Stimulated activated CD8-positive, alpha-beta memory T cell treated with anti-CD3 and anti-CD28 coated beads, Interleukin-4, amount 100 ng/mL, for 1 hour (primary cell): ENCODE measurements at places on chromosomes 1 and 21.

GRCh38 chr1:86798608-86799291 lies 94.4 kb downstream of the SH3GLB1 start:
- no peak for DNase-seq

- DNase-seq: no peak
Observed at GRCh38 chr1:53295726-53296116, 32.1 kb downstream of the LRP8 start.

- no peak for DNase-seq
Observed at GRCh38 chr1:91821126-91821868, 64.7 kb downstream of the TGFBR3 start.

GRCh38 chr1:201381130-201381529 lies 3.6 kb upstream of the TNNT2 start:
- no peak for DNase-seq

- no peak for DNase-seq
Observed at GRCh38 chr1:168845140-168845539, 116.1 kb upstream of the DPT start.

DNA sequence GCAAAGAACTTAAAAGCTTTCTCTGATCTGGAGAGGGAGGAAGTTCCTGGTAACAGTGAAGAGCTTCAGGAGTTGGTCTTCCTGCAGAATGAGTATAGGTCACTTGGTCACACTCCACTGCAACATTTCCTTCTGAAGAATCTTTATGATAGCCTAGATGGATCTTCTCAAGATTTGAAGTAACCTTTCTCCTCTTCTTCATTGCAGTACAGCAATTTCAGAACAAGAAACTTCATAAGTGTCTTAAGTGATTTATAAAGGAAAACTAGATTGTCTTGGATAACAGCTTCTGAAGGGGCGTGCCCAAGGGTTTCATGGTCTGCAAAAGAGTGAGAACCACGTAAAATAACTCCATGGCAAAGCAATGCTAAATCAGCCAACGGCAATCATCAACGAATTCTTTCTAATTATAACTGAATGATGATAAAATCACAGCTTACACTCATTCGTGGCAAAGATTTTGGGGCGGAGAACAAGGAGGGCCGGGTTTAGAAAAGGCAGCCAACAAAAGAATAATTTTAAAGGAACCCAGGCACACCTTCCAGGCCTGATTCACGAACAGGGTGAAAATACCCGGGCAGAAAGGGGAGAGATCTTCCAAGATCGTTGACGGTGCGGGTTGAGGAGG lies 53.9 kb upstream of the ASPM start:
- no peak for DNase-seq

DNA sequence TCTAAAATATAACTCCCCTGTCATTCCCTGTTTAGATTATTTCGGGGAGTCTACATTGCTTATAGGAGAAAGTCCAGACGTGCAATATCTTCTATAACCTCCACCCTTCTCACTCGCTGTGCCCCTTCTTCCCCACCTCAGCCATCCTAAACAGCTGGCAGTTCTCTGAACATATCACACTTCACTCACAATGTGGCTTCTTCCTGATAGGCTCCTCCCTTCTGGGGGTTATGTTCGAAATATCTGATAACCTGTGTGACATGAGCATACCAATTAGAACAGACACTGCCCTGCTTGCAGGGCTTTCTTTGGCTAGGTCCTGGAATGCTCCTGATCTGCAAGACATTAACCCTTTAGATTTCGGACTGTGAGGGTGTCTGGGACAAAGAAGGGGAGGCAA lies 274.6 kb downstream of the NFIA start:
- DNase-seq: no peak

DNA sequence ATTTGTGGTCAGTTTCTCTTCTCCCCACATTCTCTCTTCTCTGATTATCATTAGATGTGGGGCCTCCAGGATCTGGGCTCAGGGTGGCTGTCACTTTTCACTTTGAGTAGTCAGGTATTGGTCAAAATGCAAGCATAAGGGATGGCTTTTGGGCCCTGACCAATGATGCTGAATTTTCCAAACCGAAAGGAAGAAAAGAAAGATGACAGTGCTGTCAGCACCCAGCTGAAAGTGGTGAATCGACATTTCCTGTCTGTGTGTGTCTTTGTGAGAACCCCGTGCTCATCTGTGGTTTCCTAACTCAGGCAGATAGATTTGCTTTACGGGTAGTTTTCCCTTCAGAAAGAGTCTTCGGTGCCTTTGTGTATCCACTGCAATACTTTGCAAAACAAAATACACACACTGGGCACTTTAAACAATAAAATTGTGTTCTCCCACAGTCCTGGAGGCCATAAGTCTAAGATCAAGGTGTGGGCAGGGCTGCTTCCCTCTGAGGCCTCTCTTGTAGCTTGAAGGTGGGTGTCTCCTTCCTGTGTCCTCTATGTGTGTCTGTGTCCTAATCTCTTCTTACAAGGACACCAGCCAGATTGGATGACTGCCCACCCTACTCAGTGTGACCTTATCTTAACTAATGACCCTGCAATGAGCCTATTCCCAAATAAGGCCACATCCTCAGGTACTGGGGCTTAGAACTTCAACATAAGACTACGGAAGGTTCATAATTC lies 274.8 kb upstream of the AJAP1 start:
- DNase-seq: no peak

DNA sequence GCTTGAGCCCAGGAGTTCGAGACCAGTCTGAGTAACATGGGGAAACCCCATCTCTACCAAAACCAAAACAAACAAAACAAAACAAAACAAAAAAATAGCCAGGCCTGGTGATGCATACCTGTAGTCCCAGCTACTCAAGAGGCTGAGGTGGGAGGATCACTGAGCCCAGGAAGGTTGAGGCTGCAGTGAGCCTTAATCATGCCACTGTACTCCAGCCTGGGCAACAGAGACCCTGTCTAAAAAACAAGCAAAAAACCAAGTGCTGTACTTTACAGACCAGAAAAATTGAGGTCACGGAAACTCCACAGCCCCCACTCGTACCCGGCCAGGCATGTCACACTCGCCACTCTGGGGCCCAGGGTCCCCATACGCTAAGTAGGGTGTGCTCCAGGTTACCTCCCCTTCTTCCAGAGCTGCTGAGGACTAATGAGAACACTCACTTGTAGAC lies 22.9 kb downstream of the ATP2B4 start:
- DNase-seq: no peak

DNA sequence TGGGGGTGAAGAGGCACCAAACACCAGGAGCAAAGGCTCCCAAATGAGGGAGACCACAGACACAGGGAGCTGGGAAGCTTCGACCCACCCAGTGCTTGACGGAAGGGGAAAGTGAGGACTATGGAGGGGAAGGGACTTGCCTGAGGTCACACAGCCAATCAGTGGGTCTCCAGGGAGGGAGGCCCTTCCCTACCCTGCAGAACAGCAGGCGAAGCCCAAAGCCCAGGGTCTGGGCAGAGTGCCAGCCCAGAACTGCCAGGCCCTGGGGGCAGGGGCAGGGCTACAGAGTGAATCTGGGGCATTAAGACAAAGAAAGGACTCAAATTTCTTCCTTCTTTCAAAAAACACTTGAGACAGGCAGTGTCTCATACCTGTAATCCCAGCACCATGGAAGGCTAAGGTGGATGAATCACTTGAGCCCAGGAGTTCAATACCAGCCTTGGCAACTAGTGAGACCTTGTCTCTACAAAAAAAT lies 45.5 kb upstream of the ECE1 start:
- DNase-seq: no peak

DNA sequence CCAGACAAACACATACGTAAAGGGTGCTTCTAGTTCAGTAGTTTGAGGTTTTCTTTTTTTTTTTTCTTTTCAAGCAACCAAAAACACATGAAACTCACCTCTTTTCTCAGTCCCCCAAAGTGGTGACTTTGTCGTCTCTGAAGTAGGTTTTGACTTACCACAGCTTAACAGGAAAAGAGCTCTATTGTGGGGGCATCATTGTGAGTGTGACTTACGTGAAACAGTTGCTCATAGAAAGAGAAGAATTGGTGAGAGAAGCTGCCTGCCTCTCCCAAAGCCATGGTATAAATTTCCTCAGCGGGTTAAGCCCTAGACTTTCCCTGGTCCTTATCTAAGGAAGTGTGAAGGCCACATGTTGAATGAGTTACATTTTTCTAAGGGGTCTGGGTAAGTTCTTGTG lies 11.9 kb downstream of the FASLG start:
- no peak for DNase-seq
